Hematopoietic multipotent progenitor cell treated with erythropoietin and hydrocortisone succinate and interleukin-3 and kit ligand, for 8 days (in vitro differentiated cells): ENCODE measurements at places on chromosomes 13 and 19.

GRCh38 chr13:76316998-76317527 is 569.1 kb downstream of the KCTD12 start:
- no peak for DNase-seq

- no peak for DNase-seq
Observed at GRCh38 chr19:33404506-33405253, 31.2 kb downstream of the CEBPG start.

DNA sequence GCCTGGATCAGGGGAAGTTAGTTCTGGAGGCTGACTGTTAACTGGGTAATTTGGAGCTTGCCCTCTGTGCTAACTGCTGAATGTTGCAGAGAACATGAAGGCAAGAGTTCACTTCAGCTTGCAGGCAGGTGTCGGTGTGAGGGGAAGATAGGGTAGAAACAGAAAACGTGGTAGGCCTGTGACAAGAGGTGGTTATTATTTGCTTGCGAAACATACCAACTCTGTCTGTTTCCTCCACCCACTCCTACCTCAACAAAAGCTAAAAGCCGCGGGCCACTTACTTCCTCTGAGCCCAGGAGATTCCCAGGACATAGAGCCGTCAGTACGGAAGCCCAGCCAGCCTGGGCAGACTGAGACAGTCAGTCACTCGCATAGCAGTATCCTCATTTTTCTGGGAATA is 119.2 kb upstream of the ABCC4 start:
- DNase-seq: no peak

DNA sequence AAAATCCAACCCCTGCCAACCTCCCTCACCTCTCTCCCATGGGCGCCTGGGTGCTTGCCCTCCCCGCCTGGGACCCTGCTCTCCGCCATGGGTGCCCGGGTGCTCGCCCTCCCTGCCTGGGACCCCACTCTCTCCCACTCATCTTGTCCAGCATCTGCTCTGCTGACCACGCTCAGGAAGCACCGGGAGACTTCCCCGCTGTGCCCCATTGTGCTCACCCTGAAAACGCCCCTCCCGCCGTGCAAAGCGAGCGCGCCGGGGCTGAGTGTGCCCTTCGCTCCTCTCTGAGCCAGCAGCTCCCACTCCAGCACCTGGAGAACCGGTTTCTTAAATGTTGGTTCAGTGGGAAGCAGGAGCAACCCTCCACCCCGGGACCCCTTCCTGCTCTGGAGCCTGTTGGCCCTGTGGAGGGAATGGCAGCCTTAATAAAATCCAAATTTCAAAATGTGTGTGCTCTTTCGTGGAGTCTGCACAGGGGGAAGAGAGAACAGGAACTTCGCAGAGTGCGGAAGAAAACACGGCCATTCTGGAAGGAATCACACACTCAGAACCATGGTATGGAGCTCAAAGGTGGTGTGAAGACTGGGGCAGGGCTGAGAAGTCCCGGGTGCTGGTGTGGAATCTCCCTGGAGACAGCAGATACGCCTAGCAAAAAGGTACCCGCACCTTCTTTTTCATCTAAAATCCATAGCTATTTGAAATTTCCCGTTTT is 23.1 kb upstream of the CDC16 start:
- DNase-seq: no peak

DNA sequence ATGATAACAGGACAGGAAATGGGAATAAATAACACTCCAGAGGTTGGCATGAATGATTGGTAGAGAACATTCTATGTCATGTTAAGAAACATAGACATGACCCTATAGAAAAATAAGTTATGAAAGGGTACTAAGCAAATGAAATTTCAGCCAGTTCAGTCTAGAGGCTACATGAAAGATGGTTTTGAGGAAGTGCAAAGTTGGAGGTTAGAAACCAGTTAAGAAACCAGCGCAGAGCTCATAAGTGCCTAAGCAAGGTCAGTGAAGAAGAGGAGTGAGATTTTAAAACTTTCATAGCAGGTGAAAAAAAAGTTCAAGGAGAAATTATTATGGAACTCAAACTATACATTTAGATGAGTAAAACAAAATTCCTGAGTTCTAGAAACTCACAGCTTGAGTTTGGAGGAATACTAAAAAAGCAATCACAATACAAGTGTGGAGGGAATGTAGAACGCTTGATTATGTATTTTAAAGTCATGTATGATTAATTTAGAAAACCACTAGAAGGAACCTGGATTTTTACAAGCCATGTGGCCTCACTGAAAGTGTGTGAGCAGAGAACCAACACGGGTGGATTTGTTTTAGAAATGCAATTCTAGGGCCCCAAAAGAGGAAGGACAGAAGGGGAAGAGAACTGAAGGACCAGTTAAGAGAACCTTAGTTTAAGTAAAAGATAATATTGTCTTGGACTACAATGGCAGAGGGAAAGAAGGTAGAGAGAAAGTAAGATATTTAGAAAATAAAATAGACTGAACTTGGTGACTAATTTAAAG is 162.4 kb downstream of the PCDH20 start:
- no peak for DNase-seq
